ENCODE measurements at places on chromosomes 13 and 19.

DNA sequence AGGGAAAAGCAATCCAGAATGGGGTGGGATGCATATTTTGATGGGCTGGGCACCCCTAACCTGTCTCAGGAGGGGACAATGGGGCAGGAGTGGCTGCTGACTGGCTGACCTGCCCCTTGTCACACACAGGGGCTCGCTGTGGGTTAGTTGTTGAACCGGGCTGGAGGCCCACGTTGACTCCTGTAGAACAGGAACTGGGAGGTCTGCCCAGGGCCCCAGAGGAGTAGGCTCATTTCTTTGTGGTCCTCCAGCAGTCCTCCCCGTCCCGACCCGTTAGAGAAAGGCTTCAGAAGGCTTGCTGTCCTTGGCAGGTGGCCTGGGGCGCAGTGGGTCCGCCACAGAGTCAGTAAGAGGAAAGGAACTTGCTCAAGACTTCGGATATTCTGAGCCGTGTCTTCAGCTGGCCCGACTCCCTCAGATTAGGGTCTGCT lies 70.1 kb downstream of the COL4A1 start:
- no peak for DNase-seq

DNA sequence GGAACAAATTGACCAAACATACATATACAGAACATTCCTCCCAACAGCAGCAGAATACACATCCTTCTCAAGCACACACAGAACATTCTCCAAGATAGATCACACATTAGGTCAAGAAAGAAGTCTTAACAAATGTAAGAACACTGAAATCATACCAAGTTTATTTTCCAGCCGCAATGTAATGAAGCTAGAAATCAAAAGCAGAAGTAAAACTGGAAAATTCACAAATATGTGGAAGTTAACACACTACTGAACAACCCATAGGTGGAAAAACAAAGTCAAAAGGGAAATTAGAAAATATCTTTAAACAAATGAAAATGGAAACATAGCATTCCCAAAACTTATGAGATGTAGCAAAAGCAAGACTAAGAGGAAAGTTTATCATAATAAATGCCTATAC lies 692.6 kb downstream of the DIAPH3 start:
- no peak for DNase-seq

GRCh38 chr19:56333506-56333905 lies 18.9 kb upstream of the ZSCAN5A start:
- DNase-seq, result peak; percentile 12

- DNase-seq, result no peak
Observed at GRCh38 chr13:106407338-106407737, 128.1 kb downstream of the EFNB2 start.

DNA sequence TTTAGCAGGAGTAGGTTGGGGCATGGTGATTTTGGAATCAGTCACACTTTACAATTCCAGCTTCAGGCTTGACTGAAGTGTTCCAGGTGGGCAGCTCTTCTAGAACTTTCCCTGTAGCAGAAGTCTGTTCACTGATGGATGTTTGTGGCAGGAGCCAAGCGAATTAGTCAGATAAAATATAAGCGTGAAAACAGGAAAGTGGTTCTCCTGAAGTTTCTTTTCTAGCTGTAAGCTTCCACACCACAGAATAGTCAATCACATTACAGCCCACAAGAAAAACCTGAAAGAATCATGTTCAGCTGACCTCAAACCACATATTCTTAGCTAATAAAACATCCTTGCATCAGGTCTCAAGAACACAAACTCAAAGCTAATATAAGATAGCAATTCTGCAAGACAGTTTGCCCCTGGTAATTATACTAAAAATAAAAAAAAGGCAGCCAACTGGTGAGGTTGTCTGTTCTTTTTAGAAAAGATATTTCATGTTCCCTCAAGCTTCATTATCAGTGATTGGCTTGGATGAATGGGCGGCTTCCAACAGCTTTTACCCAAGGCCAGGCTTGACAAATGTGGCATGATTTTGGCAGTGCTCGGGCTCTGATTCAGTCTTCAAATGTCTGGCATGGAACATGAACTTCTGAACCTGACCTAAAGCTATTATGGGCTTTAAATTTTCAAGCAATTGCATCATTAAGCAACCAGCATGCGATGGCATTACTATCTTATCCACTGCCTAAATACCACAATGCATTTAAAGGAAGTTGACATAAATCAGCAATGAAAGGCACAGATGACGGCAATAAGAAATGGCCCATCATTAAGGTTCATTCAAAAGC lies 136.8 kb downstream of the DCLK1 start:
- no peak for DNase-seq

- no peak for DNase-seq
Observed at GRCh38 chr13:80297094-80297493, 43.8 kb downstream of the SPRY2 start.

DNA sequence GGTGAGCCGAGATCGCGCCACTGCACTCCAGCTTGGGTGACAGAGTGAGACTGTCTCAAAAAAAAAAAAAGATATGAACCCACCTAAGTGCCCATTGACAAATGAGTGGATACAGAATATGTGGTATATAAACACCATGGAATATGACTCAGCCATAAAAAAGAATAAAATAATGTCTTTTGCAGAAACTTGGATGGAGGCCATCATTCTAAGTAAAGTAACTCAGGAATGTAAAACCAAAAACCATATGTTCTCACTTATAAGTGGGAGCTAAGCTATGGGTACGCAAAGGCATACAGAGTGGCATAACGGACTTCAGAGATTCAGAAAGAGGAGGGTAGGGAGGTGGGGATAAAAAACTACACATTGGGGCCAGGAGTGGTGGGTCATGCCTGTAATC lies 29.5 kb downstream of the PLA2G4C start:
- DNase-seq, result no peak

DNA sequence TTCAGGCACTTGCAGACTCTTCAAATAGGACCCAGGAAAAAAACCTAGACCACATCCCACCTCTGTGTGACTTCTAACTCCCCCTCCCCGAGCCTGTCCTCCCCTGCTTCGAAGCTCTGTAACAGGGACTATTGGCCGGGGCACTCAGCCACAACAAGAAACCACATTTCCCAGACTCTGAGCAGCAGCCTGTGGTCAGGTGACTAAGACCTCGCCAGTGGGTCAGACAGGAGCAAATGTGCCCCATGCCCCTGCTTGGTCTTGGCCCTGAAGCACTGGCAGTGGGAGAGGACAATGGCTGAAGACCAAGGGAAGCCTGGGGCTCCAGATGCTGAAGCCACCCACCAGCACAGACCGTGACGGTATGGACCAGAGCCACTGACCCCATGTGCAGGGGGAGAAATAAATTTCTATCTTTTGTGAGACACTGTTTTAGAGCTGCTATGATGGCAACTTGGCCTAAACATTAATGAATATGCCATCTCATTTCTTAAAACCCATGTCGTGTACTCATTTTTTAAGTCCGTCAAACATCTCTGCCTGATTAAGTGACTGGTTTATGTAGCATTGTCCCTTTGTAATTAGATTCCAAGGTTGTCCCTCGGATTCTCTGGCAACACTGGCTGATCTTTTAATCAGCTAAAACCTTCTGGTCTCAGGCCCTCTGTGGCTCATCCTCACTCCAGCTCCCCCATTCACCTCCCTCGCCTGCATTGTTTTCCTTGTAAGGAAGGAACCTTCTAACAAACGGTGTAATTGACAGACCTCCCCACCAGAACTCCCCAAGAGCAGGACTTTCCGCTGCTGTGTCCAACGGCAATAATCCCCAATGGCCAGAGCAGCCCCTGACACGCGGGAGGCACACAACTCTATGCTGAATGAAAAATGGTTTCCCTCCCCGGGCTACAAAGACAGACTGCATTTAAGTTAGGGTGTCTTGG lies 98.4 kb downstream of the STK24 start:
- DNase-seq, result no peak

All from activated gamma-delta T cell treated with anti-CD3 and anti-CD28 coated beads, Interleukin-2, amount 50 U/mL, for 16 hours (primary cell).